ENCODE measurements at places on chromosomes 4 and X.

GRCh38 chr4:176614793-176615192 is 177.9 kb downstream of the VEGFC start:
- no peak for DNase-seq

GRCh38 chr4:15198070-15198727 is 195.9 kb downstream of the CPEB2 start:
- no peak for DNase-seq

- no peak for DNase-seq
These were observed 46.4 kb downstream of the GAB1 start for GRCh38 chr4:143383005-143383574.

GRCh38 chrX:50905334-50905733 is 5.2 kb upstream of the BMP15 start:
- DNase-seq = no peak

GRCh38 chr4:21202959-21203358 is 502.7 kb downstream of the PACRGL start:
- DNase-seq = no peak

DNA sequence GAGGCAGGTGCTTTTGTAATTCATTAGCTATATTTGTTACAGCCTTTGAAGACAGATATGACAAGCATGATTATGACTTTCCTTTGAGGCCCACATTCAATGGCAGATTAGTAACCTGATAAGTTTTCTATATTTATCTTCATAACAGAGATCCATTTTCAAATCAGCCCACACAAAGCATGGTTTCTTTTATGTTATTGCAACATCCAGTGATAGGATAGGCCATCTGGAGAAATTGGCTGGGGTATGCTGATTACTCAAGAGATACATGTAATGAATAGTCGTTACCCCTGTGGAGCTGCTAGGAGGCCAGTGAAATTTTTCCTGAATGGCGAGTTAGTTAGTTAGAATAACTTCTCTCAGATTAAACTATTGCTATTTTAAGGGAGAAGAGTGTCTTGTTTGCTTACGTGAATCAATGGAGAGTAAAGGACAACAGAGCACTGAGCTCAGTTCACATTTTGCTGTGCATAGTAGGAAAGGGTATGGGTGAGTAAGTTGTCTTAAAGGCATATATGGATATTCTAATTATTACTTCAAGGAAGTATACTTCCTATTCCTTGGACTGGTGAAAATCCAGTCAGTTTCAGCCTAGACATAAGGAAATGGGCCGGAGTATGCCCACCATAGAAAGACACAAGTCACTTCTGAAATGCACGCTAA is 79.2 kb upstream of the DKK2 start:
- DNase-seq = no peak

DNA sequence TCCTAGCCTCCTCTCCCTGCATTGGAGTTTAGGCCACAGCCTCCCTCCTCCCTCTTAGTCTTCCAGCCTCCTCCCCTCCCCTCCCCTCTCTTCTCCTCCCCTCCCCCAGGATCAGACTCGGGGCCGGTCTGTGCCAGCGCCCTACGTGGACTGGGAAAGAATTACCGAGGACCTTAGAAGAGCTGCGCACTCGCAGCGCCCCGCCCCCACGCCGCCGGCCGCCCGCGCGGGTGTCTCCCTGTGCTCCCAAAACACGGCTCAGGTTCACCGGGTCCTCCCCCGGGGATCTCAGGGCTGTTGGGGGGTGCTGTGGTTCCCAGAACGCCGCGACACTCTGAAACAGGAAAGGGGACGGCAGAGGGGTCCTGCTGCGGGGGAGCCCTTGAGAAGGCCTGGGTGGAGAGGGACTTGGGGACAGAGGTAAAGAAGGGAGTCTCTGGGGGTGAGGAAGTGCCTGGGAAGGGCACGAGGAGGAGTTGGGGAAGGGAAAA is 122.3 kb upstream of the TBL1X start:
- peak; percentile 73 for DNase-seq

DNA sequence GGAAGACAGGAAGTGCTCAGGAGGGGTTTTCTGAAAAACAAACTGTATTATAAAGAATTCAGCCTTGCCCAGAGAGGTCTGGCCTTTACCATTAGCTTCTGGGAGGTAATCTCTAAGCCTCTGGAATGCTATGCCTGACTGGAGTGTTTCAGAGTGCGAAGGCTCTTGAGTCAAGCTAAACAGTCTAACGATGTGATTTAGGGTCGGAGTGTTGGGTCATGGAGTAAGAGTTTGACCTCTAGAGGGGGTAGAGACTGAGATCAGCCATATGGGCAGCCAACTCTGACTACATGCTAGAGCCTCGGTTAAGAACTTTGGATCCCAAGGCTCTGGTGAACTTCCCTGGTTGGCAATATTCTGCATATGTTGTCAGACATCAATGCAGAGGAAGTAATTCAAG is 15.0 kb downstream of the BOD1L1 start:
- no peak for DNase-seq

GRCh38 chr4:176793060-176793605 is 411 bp upstream of the VEGFC start:
- no peak for DNase-seq

DNA sequence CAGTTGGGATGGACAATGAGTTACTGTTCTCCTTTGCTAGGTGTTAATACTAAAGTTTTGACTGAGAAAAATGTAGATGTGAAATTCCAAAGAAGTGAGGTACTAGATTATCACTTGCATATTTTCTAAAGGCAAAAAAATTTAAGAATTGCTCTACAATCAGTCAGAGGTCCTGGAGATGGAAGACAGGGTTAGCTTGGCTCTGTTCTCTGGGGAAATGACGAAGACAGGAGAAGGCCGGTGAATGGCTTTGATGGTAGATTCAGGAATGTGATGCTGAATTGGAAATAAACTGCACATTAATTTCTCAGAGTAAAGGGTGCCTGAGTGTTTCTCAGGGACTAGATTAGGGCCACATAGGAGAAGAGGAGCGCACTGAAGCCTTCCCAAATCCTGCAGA is 214.0 kb upstream of the LEF1 start:
- DNase-seq = no peak

DNA sequence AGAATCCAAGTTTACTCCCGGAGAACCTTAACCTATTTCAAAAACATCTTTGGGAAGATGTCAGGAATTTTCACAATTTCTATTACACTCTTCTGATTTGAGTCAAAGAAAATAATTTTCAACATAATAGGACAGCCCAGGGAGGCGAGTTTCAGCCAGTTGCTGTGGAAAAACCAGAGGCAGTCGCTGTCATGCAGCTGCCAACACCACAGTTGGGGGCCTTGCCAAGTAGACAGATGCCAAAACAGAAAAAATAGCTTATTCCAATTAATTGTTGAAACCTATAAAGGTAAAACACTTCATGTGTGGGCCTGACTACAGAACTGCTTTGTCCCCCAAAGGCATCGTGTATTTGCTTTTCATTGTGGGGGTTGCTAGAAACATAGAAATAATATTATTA is 225.8 kb downstream of the DMD start:
- DNase-seq = no peak

GRCh38 chrX:7205037-7205577 is 57.2 kb upstream of the PUDP start:
- DNase-seq = no peak

DNA sequence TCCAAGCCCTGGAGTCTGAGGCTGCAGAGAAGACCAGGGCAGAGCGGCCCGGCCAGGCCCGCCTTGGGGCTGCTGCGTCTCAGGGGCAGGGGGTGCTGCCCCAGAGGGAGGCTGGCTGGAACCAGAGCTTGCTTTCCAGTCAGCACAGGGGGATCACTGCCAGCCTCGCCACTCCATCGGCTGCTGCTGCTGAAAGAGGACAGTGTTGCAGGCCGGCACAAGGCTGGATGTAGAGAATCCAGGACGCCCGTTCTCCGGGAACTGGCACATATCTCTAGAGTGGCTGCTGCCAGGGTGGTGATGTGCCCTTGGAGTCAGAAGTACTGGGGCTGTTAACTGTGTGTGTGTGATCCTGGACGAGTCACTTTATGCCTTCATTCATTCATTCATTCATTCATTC is 31.9 kb upstream of the SORCS2 start:
- no peak for DNase-seq

- DNase-seq = peak; percentile 6
These were observed 140.4 kb downstream of the ZNF674 start for GRCh38 chrX:46404774-46405173.

DNA sequence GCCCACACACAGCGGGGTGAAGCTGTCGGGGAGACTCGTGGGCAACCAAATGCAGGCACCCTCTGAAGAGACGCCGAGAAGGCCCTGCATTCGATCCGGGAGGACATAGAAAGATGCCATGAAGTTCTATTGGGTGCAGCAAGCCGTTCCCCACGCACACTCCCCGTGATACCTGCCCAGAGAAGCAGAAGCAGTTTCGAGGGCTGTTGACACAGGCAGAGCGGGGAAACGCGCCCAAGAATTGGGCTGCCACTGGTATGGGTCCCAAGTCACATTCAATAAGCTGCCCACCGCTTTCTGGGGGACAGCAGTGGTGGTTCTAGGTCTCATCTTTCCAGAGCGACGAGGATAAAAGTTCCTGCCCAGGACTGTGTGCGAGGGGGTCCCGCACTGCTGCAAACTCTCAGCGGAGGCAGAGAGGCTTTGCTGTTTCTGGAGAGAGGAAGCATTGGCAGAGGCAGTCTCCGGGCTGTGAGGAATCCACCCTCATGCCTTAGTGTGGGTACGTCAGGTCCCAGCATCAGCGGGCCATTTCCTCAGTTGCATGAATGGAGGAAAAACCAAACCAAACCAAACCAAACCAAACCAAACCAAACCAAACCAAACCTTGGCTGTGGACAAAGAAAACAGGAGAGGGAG is 10.1 kb downstream of the PITX2 start:
- DNase-seq = no peak

- no peak for DNase-seq
These were observed 191.6 kb downstream of the ANAPC10 start for GRCh38 chr4:144906181-144906925.

DNA sequence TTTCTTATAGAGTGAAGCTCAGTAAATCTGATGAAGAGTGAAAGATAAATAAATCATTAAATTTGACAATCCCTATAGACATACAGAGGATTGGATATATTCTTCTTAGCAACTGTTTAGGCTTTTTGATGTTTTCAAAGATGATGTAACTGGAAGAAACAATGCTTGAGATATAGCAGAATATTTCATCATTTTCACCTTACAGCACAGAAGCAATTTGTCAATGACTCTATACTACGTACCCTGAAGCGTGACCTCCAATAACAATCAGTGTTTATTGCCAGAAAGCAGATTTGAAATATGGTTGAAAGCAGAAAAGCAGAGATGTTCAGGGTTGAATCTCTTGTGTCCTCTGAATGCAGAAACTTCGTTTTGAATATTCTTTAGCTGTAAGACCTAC is 228.4 kb downstream of the DTHD1 start:
- DNase-seq = no peak

- DNase-seq = no peak
These were observed 333.1 kb upstream of the FAM241A start for GRCh38 chr4:111812114-111812513.

DNA sequence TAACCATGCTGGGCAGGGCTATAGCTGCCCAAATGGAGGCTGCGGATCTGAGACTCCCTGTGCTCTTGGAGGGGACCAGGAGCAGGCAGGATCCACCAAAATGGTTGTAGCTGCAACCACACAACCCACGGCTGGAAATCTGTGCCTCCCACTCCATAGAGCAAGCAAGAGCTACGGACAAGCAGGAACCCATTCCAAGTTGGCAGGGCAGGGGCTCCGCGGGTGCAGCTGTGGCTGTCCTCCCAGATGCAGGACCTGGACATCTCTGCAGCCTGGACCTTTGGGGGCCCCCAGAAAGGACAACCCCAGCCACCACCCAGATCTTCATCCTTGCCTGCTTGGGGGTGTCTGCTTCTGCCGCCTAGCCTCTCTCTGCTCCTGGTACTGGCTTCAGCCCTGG is 154.1 kb upstream of the TRAM1L1 start:
- DNase-seq = no peak

DNA sequence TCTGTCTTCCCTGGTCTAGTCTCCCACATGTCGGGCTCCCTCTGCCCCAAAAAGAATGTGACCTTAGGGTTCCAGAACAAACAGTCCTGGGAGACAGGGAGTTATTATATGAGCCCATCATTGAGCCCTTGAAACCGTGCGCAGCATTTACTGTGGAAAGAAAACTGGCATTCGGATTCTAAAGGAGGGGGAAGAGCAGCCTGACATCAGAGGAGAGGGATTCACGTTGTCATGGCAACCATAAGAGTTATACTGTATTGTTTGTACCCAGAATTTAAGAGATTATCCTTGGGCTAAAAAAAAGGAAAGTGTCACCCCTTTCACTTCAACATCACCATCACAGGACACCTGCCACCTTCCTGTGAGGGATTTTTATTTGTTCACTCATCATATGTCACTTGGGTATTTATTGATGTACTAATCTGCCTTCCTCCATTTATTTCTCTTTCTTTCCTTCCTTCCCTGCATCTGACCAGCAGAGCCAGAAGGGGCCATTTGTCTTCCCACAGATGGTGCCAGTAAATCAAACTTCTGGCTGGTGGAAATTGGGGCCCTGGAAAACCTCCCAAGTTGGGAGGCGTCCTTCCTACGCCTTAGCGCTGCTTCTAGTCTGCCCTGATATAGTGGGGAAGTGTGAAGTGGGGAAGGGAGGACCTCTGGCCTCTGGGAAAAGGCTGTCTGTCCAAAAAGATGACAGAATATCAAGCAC is 64.9 kb upstream of the FRMPD3 start:
- DNase-seq = no peak

GRCh38 chr4:119286377-119287002 is 35.4 kb downstream of the FABP2 start:
- DNase-seq = peak; percentile 13

GRCh38 chrX:39805825-39806224 is 291.9 kb downstream of the BCOR start:
- DNase-seq = no peak

DNA sequence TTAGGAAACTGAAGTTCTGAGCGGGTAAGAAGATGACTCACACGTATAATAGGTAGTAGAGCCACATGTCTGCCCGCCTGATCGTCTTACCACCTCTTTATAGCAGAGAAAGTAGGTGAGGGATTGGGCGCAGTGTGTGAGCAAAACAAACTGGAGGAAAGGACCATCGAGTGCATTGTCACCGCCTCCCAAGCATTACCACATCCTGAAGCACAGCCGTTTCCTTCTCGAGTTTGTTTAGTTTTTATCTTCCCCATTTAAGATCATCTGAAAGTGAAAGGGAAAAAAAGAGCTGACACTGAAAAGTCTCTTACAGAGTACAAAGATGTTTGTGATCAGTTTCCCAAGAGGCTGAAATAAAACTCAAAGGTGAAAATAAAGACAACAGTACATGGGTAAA is 14.8 kb downstream of the PDK3 start:
- no peak for DNase-seq

GRCh38 chrX:139196890-139197289 is 333.6 kb upstream of the F9 start:
- no peak for DNase-seq
